Skeletal muscle cell (primary cell): ENCODE measurements at places on chromosomes 2 and 18.

GRCh38 chr2:64937687-64938491, 51.3 kb upstream of the SLC1A4 start:
- no peak for DNase-seq

DNA sequence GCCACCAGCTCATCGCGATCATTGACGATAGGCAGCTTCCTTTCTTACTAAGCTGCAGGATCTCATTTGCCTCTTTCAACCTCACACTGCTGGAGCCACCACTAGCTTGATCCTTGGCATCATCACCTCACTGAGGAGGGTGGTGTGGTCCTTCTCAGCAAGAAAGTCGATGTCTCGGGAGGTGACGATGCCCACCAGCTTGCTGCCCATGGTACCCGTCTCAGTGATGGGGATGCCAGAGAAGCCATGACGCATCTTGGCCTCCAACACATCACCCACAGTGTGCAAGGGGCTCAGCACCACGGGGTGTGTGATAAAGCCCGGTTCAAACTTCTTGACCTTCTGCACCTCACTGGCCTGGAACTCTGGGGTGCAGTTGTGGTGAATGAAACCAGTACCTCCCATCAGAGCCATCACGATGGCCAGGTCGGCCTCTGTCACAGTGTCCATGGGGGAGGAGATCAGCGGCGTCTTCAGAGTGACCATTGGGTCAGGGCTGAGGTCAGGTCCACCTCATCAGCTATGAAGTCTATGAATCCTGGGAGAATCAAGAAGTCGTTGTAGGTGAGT, 22.5 kb downstream of the CFLAR start:
- no peak for DNase-seq

DNA sequence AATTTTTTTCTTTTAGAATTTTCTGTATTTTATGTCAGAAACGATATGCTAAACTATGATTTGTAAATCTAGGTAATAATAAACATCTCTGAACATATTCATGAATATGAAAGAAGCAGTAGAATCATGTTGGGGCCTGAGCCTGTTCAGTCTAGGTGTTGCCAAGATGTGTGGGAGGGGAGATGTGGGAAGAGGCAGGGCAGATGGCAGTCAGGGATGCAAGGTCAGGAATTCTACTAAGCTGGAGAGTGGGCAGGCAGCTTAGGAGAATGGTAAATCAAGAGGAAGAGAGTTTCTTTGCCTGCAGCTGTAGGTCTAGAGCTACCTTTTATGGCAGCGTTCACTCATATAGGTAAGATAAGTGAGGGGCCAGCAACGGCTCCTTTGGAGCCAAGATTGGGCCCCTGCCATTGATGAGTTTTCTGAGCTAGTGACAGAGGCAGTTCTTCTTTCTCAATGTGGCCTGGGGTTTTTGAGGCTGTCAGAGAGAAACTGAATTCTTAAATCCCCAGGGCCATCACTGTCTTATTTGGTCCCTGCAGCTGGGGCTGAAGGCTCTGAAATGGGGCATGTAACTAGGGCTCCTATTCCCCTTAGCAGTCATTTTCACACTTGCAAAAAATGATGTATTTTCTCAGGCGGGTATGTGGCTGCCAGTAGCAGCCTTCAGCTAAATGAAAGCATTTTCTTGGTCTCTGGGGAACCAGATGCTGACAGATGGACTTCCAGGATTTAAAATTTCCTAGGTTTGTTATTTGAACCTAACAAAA, 232.8 kb downstream of the PIK3C3 start:
- no peak for DNase-seq

GRCh38 chr2:9484533-9484932, 10.2 kb downstream of the IAH1 start:
- no peak for DNase-seq

DNA sequence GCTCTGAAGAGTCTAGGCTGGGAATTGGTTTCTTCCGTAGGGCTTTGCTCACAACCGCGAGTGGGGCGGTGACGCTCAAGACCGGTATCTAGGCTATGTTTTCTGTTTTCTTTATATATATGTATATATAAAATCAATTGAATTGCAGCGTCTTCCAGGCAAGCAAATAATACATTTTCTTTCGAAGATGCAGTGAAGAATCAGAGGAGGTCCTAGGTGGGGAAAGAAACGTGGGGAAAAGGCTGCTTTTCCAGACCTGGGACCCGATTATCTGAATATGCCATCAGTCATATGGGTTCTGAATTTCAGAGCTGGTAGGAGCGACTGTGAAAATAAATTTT, 714 bp upstream of the SCN9A start:
- DNase-seq: no peak

GRCh38 chr2:23286758-23287704, 97.9 kb upstream of the KLHL29 start:
- peak; percentile 45 for DNase-seq

- no peak for DNase-seq
These were observed 28.2 kb downstream of the CALCRL start for GRCh38 chr2:187419808-187420207.

GRCh38 chr18:75261430-75262223, 51.0 kb downstream of the TSHZ1 start:
- DNase-seq: no peak

GRCh38 chr18:4068552-4069158, 386.5 kb downstream of the DLGAP1 start:
- peak; percentile 10 for DNase-seq

DNA sequence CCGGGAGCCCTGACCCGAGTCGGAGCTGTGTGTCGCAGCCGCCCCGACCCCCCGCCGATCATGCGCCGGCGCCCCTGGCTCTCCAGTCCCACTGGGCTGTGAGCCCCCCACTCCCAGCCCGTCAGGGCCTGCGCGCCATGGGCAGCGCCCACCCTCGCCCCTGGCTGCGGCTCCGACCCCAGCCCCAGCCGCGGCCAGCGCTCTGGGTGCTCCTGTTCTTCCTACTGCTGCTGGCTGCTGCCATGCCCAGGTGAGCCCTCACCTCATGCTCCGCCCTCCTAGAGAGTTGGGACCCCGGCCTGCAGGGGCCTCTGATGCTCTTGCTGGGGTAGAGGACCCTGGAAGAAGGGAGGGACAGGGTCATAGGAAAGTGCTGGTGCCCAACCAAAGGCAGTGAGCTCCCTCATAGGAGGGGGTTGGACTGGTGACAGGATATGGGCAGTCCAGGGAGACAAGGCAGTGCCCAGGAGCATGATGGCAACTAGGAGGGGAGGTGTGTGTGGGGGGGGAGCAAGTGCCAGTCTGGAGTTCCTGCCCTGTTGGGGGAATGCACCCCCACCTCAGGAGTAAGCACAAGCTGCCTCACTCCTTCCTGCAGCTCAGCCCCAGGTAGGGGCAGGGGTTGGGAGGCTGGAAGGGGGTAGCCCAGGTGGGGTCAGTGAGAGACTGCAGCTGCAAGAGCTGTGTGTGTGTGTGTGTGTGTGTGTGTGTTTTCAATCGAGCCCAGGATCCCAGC, 375 bp downstream of the WNT10A start:
- DNase-seq: no peak

GRCh38 chr2:40531359-40531758, 79.5 kb upstream of the SLC8A1 start:
- no peak for DNase-seq

- DNase-seq: no peak
These were observed 140.4 kb upstream of the ALPP start for GRCh38 chr2:232238108-232238507.

- DNase-seq: no peak
These were observed 170.5 kb downstream of the MYO5B start for GRCh38 chr18:50024466-50024865.

DNA sequence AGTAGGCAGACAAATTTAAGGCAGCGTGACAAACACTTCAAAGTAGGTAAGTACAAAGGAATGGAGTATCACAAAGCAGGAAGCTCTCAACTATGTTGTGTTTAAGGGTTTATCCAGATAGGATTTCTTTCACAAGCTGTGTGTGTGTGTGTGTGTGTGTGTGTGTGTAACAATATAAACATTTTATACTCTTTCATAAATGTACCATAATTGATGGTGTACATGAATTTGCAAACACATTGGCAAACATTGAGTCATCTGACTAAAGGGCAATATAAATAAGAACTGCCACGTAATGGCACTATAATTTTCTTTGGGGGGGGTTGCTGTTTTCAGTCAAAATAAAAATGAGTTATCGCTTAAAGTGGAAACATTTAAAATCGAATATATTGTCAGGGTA, 1004.4 kb upstream of the DDX18 start:
- no peak for DNase-seq

DNA sequence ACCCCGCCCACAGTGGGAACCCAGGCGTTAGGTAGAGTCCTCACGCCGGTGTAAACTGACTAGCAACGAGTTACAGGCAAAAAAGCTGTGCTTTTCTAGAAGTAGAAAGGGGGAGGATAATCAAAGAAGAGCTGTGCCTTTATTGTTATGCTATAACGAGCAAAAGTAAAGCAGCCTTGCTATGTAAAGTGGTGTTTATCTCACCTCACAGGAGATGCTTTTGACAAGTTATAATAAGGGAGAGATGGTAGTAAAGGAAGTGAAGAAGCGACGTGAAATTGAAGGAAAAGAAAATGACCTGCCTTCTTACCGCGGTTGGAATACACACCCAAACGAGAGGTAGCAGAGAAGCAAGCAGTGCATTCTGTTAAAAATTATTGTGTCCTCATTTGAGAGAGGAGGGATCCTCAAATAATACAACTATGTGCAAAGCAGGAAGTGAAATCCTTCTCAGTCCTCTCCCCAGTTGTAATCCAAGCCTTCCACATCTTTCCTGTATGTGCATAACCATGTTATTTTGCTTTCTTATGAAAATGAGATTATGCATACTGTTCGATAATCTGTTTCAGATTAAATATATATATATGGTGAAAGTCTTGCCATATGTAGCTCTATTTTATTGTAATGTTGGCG, 962 bp downstream of the TANK start:
- DNase-seq: no peak

GRCh38 chr2:232349946-232350635, 28.5 kb upstream of the ALPP start:
- no peak for DNase-seq

GRCh38 chr2:762646-763045, 85.4 kb upstream of the TMEM18 start:
- DNase-seq: no peak

GRCh38 chr2:238302751-238303150, 14.3 kb upstream of the PER2 start:
- no peak for DNase-seq

DNA sequence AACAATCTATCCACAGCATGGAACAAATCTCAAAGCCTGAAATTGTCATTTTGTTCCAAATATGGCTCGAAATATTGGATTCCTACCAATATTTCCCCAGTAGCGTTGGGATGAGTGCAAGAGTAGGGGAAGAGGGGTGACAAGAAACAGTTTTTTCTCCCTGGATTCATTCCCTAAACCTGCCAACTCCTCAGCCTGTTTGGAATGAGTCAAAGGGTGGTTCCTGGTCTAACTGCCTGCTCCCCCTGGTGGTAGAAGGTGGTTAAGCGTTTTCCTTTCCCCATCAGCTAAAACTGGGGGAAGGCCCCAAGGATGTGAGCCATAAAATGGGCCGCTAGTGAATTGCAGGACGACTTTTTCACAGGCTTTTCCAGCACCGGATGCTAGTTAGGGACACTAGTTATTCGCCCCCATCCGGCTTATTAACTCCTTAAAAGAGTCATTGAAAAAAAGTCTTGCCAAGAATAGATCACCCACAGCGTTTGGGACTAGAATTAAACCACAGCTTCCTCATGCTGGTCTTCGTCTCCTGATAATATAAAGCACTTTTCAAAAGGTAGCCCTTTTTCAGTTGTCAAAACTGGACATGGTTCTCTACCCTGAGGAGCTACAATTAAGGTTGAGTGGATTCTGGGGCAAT, 72.5 kb downstream of the DHRS9 start:
- peak; percentile 19 for DNase-seq

DNA sequence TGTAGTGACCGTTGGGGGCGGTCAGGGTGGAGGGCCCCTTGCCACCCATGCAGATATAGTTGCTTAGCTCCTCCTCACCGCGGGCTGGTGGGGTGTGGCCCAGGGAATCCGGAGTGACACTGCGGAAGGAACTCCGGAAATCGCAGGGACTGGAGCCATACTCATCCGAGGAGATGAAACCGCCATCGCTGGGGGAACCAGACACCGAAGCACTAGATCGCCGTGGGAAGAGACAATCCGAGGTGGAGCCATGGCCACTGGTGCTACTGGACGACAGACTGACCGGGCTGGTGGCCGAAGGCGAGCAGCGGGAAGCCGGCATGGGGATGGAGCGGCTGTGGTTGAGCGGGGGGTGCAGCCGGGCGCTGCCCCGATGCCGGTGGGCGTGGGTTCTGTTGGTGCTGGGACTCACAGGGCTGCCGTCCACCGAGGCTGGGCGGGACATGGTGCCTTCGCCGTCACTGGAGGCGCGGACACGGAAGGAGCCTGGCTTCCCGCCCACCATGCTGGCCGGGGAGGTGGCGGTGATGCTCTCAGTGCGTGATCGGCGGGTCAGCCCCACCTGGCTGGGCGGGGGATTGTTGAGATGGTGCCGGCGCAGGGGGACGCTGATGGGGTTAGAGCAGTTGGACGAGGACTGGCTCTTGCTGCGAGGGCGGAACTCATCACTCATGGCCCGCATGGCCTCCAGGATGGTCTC, 2.2 kb downstream of the IRS1 start:
- no peak for DNase-seq

DNA sequence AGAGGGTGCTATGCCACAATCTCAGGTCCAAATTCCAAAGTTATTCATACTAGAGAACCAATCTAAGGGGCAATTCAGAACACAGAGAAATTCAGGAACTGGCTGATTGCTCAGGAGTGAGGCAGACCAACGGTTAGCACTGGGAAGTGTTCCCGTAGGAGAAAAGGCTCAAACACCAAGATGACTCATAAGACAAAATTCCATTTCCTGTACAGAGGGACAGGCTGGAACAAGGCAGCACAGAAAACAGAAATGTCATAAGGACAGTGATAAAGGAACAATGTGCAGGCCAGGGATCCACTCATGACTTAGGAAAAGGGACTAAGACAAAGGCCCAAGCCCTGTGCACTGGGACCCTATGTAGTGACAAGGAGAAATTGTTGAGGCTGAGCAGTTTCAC, 54.2 kb downstream of the PDE1A start:
- peak; percentile 64 for DNase-seq

DNA sequence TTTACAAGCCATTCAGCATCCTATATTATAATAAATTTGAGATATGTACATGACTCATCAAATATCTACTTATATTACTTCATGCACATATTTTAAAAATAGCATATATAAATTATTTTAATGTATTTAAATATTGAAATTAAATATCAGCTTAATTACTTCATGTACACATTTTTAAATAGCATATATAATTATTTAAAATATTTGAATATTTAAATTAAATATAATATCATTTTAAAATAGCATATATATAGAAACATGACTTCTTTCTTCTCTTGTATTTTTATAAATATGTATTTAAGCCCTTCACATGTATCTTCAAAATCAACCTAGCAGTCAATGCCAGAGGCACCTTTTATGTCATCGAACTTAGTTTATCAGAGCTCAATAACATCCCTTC, 298.8 kb upstream of the DSEL start:
- DNase-seq: no peak

DNA sequence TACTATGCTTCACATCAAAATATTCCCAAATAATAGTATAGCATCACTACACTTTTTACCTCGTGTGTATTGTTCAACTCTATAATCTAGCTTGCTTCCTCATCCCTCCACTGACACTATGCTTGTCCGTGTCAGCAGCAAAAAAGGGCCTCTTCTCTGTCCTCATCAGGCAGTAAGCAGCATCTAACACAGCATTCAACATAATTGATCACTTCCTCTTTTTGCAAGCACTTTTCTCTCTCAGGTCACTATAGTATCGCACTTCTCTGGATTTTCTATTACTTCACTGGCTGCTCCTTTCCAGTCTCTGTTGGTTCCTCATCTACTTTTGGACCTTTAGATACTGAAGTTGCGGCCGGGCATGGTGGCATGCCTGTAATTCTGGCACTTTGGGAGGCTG, 64.9 kb upstream of the ZSWIM2 start:
- DNase-seq: no peak

- DNase-seq: no peak
These were observed 491.8 kb downstream of the KCNJ3 start for GRCh38 chr2:155190342-155190741.
